NCI-H446 (cell line): ENCODE measurements at places on chromosomes 5 and 9.

DNA sequence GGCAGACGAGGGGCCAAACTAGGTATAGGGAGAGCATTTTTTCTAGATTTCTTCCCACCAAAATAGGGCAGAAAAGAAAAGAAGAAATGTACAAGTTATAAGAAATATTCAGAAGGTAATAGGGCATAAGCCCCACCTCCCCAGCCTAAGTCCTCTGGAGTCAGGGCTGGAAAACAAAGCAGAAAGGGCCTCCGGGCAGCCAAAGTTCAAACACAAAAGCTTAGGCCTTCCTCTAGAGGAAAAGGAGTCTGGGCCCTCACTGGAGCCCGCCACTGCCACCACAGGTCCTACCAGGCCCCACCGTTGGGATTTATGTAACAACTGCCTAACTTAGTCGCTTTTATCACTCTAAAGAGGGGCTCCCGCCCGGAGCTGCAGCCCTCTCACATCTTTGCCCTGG, 27.6 kb downstream of the TBC1D2 start:
- DNase-seq, result no peak

GRCh38 chr5:75463726-75464125, 47.7 kb downstream of the CERT1 start:
- DNase-seq, result no peak

GRCh38 chr5:97127727-97128126, 14.7 kb downstream of the LIX1 start:
- DNase-seq, result no peak

DNA sequence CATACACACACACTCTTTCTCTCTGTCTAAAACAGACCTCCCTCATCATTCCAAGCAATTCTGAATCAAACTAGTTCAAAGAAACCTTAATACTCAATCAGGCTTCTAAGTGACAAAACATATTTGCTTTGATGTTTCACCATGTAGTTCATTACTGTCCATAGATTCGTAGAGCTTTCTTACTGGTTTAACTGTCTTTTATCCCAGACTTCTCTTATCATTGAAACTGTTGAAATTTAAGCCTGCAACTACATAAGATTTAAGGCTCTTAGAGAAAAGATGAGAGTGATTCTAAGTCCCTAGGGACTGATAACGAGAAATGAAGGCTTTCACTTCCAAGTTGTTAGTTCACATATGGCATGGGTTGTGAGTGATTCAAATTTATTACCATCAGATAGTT, 11.0 kb upstream of the PLAC8L1 start:
- DNase-seq, result no peak

DNA sequence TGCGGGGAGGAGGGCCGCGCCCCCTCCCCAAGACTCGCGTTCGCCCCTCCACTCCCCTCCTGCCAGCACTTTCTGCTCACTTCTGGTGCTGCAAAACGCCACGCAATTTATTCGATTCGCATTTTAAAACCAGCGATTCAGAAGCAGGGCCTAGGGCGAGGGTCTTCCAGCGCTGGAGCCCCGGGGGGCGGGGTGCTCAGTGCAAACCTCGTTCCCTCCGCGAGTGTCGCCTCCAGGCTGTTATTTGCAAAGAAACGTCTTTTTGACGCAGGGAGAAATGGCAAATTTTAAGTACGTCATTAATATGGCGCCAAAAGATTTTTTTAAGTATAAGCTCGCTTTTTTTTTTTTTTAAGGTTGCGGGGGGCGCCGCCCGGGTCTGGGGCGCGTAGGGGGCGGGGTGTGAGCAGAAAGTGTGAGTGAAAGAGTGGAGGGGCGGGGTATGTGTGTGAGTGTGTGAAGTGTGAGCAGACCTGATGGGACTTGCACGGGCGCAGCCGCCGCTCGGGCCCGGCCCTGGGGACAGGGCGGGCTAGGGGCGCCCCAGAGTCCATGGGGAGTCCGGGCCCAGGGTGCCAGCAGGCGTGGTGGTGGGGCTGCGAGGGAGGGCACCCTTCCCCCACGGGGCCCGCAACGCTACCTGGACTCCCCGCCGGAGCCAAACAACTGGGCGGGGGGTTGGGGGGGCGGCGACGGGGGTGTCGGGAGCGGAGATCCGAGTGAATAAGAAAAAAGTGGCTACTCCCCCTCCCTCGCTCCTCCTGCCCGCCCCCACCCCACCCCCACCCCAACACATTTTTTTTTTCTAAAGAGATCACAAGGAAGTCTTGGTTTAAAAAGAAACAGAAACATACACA, at the start of gene JADE2:
Gene JADE2, plus strand, starts transcription at position 845 of the 857 bp plus-strand sequence. CDS start 10,188 bp downstream, outside the sequence.
- DNase-seq, result peak; percentile 71

GRCh38 chr5:159156426-159157238, 52.7 kb downstream of the RNF145 start:
- DNase-seq, result peak; percentile 70
